ENCODE measurements at places on chromosomes 6 and 20.

GRCh38 chr6:150373260-150373701 lies 4.5 kb downstream of the IYD start:
- DNase-seq = no peak

DNA sequence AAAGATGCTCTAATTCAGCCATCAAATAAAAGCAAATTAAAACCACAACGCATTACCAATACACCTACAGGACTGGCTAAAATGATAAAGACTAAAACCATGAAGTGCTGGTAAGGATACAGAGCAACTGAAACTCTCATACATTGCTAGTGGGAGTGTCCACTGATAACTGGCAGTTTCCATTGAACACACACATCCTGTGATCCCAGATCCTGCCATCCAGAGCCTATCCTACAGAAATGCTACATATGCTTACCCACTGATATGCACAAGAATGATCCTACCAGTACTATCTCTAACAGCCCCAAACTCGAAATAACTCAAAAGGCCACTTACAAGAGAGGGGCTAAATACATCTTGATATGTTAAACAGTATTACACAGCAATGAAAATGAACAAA lies 81.0 kb downstream of the FYN start:
- no peak for DNase-seq

DNA sequence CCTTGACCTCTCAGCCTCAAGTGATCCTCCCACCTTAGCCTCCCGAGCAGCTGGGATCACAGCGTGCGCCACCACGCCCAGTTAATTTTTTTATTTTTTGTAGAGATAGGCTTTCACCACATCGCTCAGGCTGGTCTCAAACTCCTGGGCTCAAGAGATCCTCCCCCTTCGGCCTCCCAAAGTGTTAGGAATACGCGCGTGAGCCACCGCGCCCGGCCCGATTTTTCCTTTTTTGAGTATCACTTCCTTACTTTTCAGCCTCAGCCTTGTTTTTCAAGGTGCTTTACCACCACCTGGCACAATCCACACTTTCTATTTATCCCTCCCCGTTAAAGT lies 791 bp upstream of the STX11 start:
- DNase-seq = no peak

GRCh38 chr20:52681288-52681687 lies 290.9 kb upstream of the TSHZ2 start:
- DNase-seq = no peak

GRCh38 chr6:48835421-48835958 lies 627.6 kb downstream of the MMUT start:
- DNase-seq = no peak

DNA sequence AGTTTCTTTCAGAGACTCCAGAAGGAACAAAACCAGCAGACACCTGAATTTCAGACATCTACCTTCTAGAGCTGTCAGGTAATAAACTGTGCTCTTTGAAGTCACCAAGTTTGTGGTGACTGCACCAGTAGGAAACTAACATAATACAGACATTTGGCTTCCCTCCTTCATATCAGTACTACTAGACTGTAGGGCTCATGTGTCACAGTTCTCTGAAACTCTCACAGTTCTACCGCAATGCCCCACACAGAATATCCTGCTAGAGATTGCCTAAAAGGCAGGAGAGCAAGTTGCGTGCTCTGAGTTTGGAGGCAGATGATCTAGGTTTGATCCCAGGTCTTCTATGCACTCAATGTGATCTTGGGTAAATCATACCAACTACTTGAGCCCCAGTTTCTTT lies 205.0 kb upstream of the LRFN2 start:
- no peak for DNase-seq

DNA sequence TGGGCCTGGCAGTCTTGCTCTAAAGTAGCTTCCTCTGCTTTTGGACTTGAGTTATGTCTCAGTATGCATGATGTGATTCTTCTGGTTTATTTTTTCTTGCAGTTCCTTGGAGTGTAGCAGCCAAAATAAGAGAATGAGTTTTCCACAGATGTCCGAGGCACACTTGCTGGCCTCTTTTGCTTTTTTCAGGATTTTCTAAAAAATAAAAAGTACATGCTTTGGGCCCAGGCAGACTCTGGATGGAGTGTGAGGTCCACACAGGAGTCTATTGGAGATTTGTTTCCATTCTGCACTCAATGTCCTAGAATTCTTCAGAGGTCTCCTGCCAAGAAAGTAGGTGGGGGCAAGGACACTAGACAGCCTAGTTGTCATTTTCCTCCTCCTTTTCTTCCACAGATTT lies 477.6 kb downstream of the EPM2A start:
- no peak for DNase-seq

GRCh38 chr6:150991487-150991886 lies 126.0 kb downstream of the MTHFD1L start:
- DNase-seq = no peak

DNA sequence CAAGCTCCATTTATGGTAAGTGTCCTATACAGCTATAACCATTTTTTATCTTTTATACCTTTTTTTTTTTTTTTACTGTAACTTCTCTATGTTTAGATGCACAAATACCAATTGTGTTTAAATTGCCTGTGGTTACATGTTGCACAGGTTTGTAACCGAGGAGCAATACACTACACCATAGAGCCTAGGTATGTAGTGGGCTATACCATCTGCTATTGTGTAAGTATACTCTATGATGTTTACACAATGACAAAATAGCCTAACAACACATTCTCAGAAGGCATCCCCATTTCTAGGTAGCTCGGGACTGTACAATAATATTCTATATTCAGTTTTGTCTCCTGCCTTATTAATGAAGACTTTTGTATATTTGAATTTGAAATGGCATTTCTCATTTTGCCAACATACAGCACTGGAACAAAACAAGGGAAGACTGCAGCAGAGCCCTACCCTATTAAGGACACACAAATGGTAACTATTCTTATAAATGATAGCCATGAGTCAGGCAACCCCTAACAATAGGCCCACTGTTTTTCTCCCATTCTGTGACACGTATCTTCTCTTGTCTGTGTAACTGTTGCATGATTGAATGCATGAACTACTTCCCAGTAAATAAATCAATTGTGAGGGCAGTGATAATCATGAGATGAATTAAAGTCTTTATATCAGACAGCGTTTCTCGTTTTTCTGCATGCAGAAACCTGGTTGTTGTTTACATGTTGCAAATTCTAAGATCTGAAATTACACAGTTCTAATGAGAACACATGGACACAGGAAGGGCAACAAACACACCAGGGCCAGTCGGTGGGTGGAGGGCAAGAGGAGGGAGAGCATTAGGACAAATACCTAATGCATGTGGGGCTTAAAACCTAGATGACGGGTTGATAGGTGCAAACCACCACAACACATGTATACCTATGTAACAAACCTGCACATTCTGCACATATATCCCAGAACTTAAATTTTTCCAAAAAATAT lies 173.9 kb downstream of the EPM2A start:
- no peak for DNase-seq

- DNase-seq = no peak
Observed at GRCh38 chr6:26570027-26570809, 26.5 kb upstream of the ABT1 start.

GRCh38 chr6:127289934-127290333 lies 23.3 kb downstream of the RNF146 start:
- no peak for DNase-seq

- DNase-seq = no peak
Observed at GRCh38 chr6:28757429-28758045, 166.2 kb downstream of the TRIM27 start.

DNA sequence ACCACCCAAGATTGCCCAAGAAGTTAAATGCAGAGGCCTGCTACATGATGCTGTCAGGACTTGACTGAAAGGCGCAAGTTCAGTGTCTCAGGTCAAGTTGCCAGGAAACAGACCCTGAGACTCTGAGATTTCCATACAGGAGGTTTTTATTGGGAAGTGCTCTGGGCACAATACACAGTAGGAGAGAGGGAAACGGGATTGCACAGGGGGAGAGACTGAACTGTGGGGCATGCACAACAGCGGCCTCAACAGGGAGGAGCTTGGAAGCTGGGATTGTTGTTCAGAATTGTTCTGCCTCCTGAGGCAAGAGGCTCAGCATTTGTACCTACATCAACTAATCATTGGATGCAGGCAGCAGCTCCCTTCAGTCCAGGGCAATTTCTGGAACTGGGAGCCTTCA lies 6.7 kb downstream of the STX11 start:
- no peak for DNase-seq

DNA sequence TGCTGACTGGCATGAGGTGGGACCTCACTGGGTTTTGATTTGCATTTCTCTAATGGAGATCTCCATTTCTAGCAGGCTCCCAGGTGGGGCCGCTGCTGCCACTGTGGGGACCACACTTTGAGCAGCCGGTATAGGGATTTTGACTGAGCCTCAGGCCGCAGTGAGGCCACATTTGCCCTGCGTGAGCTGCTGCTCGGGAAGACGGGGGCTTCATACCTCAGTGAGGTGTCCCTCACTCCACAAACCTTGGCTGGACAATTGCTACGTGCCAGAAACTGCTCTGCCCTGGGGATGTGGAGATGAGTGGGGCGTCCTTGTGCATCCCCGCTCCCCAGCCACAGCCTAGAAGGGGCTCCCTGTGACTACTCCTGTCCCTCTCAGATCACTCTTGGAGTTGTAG lies 134.3 kb downstream of the ANKRD60 start:
- no peak for DNase-seq

DNA sequence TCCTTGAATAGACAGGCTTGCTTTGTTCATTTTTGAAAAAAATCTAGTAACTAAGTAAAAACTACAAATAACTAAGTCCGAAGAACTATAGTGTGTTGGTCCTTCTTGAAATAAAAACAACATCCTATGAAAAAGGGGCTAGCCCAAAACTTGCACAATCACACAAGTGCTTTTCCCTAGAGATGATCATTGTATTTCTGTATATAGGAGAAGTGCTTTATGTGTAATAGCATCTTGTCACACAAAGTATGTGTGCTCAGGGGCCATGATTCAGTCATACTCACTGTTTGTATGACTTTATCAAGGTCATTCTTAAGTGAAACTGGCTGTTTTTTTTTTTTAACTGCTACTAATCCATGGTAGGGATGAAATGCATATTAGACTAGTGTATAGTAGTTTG lies 179.8 kb downstream of the DTNBP1 start:
- DNase-seq = no peak

DNA sequence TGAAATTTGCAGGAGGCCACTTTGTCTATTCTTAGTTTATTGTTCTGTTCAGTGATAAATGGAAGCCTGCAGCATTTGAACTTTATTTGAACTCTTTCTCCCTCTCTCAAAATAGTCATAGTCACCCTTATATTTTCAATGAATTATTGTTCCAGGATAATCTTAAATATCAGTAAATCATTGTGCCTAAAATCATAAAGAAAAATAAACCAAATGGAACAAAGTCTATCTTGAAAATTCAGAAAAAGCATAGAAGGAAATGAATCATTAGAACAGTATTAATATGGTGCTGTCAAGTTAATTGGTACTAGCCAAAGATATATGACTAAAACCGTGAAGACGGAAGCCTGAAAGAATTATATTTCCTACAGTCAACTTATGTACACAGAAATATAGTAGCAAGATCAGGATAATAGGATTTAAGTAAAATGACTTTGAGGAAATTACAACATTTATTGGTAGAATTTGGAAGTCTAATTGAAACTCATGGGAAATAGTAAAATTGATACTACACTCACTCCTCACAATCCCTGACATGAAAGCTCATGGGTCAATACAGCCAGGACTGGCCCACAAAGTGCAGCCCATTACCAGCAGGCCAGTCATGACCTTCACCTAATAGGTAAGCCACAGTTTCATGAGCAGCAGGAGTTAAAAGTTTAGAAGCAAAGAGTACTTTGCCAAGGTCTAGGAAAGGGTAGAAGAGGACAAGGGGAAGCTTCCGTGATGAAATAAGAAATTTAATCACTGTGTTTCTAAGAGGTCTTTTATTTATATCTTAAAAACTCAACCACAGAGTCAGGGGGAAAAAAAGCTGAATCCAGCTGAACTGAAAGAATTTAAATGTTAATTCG lies 119.9 kb upstream of the ENPP5 start:
- no peak for DNase-seq

DNA sequence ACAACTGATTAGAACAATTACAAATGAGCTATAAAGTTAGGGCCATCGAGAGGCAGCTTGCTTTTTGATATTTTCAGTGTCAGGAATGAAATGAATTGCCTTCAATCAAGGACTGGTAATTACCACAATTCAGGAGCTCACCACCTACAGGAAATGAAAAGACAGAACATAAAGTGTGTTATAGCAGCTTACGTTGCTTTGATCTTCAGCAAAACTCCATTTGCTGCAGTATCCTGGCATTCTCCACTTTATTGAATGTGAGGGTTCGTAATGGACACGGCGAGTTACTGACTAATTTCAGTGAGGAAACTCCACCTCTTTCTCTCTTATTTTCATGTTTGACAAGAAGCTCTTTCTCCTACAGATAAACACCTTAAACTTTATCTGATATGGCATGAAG lies 440.0 kb upstream of the HSF2 start:
- no peak for DNase-seq

DNA sequence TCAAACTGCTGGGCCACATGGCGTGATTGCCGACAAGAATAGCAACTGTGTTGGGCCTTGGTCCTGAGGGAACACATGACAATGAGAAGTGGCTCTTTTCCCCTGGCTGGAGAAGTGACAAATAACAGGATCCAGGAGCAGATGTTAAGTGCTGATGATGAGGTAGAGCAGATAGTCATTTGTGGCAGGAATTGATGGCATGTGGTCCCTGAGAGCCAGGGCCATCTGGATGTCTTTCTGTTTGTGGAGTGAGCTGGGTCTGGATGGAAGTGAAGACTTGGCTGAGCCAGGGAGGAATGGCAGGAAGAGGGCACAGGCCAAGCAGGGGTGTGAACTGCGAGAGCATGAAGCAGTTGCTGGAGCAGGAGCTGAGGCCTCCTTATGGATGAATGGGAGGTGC lies 67.8 kb downstream of the SCAND1 start:
- DNase-seq = peak; percentile 100

GRCh38 chr20:49808753-49809152 lies 3.9 kb upstream of the SLC9A8 start:
- no peak for DNase-seq

- DNase-seq = no peak
Observed at GRCh38 chr20:15806105-15806504, 767.1 kb downstream of the KIF16B start.

All from NCI-H524 treated with DMSO at 0.1 percent for 48 hours (cell line).